ENCODE measurements at places on chromosomes 2 and 18.

DNA sequence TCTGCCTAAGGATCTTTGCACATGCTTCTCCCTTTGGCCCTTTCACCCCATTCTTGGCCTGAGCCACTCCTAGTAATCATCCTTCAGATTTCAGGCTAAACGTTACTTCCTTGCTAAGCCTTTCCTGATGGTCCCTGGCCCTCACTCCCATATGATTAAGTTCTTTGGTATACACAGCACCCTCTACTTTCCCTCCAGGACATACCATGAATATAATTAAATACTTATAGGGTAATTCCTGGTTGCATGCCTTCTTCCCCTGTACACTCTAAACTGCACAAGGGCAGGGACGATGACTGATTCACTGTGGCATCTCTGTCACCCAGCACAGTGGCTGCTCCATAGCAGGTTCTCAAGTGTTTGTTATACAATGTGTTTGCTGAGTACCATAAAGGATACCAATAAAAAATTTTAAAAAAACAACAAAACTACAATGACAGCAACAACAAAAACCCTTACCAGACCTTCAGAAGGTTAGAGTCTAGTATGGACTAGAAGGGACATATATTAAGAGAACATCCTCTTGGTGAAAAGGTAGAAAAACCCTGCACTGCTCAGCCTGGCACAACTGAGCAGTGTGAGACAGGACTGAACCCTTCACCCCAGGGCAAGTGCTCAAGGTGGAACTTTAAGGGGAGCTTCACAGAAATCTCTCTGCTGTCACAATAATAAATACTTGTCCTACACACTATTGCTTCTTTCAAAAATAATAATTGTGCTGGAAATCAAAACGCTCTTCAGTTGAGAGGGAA, 76.2 kb downstream of the AAK1 start:
- DNase-seq = no peak

DNA sequence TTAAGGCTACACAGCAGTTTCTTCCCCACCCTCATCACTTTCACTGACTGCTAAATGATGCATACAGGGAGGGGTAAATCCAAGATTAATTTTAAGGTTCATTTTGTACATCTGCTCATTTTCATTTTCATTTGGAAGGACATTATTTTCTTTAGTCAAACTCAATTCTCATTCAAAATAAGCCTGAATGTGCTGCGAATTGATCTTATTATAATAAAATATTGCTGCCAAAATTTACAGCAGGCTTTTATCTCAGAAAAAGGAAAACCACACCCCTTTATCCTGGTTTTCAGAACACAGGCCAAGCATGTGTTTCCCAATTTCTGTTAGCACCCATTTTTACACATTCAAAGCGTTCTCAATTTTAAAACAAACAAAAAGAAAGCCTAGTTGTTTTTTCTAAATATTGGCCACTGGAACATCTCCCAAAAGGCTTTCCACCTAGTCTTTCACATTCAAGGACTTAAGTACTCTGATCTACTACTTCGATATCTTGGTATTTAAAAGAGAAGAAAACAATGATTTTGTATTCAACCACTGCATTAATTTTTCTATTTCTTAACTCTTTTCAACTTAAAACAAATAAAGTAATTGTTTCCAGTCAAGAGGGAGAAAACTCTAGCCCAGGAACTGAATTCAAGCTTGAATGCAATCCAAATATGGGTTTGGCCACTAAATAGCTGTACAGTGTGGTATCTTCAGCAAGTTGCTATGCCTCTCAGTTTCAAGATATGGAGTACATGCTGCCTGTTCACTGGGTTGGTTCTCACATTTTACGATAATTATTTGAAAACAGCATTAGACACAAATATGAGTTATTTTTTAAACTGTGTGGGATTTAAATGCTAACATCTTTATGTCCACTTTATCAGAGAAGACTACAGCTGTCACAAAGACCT, 52.5 kb downstream of the CDH2 start:
- no peak for DNase-seq

DNA sequence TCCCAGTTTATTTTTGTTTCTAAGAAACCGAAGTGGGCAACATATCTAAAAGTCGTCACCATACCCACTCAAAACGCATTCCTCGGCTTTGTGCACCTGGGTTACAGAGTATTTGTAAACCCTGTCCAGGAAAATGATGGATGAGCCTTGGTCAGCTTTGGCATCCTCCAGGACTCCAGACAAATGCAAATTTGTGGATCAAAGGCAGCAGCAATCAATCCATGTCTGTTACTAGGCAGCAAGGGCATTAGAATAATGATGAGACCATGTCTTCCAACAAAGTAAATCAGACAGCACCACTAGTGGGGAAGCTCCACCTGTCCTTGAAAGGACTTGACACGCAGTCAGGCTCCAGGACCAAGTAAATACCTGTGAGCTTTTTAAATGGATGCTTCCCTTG, 672.6 kb upstream of the GYPC start:
- DNase-seq = no peak

- no peak for DNase-seq
Observed at GRCh38 chr2:169275696-169276444, 86.5 kb downstream of the LRP2 start.

DNA sequence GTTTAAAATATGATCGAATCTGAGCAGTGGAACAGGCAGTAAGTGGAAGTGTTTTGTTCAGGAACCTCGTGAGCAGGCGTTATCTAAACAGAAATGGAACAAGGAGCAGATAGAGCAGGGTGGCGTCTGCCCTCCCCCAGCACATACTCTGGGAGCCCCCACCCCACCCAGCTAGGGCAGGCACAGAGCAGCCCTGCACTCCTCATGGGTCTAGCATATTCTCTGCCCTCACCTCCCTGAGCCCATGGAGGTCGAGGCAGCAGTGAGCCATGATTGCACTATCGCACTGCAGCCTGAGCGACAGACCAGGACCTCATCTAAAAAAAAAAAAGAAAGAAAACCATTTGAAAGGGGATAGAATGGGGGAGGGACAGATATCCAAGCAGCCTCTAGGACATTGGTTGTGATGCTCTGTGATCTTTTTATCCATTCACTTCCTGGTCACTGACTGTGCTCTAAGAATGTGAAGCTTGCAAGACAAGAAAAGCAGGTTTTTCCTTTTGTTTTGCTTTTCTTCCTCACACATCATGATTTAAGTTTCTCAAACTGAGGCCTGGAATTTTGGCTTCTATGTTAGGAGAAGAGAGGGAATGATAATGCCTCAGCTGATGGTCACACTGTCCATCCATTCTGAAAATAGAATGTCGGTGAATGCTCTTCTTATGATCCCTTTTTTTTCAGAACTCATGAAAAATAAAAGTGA, 3.1 kb downstream of the MLPH start:
- DNase-seq = no peak

DNA sequence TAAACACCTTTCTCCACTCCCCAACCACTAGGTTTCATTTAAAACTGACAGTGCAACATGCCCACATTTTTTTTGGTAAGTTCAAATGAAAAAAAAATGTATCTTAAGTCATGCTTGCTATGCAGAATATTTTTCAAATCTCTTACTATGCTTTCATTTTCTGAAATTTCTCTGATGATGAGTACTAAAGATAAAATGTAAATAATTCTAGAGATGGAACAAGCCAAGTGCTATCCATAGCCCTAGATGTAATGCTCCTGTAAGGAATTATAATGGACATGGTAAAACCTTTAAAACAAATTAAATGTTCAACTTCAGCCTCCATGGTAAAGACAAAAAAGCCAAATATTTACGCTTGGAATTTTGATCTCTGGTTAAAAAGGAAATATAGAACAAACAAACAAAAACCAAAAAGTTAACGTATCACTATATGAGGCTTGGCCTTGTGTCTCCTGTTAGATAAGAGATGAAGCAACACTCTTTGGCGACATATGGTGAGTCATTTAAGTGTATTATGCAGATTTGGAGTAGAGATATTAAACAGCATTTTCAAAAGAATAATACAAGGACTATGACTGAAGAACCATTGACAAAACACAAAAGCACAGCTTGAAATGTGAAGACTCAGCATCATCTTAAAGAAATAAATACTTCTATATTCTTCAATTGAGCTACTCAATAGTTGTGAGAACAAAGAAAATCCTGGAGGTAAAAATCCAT, 392.0 kb upstream of the LYPD1 start:
- DNase-seq = no peak

- DNase-seq = no peak
Observed at GRCh38 chr2:95034221-95034620, 8.7 kb downstream of the MAL start.

DNA sequence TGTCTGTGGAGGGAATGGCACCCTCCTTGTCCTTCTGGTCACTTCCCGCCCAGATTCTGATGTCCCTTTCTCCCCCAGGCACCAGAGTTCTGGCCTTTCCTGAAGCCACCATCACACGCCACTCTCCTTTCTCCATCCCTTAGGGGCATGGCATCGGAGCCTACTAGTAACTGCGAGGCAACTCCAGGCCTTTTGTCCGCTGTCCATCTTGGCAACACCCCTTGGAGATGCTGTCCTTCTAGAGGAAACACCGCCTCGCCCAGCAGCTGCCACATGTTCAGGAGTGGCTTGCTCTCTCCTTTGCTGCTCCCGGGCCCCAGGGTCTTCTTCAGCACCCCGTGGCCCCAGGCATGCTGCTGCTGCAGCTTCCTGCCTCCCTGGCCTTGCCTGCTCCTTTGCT, 267.0 kb downstream of the SRBD1 start:
- DNase-seq = no peak

GRCh38 chr2:84904717-84905174, 710 bp upstream of the TMSB10 start:
- no peak for DNase-seq

DNA sequence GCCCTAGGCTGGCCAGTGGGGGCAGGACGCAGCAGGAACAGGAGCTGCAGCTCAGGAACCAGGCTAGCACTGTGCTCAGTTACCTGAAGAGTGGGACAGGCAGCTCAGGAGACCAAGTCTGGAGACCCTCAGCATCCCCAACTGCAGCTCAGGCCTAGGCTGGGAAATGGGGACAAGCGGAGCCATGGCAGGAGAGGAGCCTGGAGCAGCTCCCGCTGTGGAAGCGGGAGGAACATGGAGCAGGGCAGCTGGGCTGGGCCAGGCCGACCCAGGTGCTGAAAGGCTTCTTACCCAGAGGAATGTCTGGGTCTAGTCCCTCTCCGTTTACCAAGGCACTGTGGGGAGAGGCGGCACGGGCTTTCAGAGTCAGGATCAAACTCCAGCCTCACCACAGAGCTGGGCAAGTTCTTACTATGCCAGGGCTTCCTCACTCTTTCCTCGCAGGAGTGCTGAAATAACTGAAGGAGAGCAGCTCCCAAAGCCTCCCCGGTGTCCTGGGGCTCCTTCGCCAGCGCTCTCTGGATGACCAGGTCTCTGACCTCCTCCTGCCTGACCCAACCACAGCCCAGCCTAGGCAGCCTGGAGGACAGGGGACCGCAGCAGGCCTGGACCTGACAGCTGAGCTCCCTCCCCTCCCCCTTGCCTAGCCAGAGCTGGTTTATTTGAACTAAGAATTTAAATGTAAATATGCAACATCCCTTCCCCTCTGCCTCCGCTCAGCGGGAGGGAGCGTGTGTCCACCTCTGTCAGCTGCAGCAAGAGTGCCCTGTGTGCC, 247.8 kb upstream of the SIX2 start:
- no peak for DNase-seq

DNA sequence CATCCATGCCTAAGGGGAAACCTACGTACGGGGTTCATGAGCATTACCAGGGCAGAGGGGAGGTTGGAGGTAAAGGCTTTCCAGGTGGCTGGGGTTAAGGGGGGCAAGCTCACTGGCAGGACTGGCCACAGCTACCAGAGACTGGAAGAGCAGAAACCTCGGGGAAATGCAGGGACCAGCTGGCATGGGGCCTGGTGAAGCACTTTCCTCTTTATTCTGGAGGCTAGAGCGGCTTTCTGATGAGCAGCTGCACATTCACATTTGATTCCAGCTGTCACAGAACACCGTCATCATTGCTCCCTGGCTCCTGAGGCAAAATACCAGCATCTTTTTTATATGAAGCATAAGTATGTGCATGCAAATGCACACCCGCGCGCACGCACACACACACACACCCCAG, 28.7 kb upstream of the LRRC30 start:
- no peak for DNase-seq

GRCh38 chr2:158778243-158778642, 16.9 kb upstream of the DAPL1 start:
- DNase-seq = no peak

DNA sequence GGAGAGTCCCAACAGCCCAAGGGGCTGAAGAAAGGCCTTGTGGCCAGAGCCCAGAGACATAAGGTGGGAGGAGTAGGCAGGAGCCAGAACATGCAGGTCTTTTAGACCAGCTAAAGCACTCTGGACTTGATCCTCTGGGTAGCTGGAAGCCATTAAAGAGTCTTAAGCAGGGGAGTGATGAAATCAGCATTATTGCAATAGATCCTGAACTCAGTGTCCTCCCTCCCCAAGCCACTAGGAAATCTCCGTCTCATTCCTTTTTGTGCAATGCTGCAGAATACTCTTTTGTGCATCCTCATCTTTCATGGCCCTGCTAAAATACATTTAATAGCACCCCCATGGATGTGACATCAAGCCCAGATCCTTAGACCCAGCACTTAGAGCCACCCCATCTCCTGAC, 58.6 kb upstream of the ZCCHC2 start:
- no peak for DNase-seq

DNA sequence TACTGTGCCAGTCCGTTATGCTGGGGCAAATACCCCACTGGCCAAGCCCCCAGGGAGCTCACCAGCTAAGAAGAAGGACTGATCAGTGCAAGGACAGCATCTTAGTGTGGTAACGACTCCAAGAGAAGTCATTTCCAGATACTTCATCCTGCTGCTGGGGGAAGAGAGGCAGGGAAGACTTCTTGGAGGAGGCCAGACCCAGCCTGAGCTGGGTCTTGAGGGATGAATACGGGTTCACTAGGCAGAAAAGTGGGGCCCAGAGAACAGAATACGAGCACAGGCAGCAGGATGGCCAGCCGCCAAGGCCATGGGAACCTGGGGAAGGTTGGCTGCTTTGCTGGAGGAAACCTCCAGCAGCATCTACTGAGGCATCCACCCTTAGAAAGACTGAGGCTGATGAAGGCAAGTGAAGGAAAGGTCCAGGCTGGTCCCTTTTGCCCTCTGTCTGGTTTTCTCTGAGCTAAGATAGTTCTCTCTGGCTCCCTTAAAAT, 84.1 kb downstream of the GLI2 start:
- DNase-seq = no peak

DNA sequence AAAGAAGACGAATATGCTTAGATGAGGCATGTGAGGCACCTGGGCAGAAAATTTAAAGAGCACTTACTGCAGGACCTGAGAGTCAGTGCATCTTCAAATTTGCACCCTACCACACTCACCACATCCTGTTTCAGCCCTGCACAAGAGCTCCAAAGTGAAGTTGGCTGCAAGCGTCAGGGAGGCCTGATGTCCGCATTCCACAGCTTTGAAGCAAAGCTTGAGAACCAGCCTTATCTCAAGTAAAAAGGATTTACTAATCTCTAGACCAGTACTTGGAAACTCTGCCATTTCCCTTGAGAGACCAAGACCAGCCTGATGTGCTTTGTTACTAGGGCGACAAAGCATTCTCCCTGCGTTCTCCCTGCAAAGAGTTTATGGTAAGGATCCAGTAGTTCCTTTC, 3.4 kb upstream of the ASNSD1 start:
- DNase-seq = no peak

- no peak for DNase-seq
Observed at GRCh38 chr2:174338671-174339560, 4.2 kb downstream of the SP9 start.

- DNase-seq = no peak
Observed at GRCh38 chr2:12847694-12848575, 131.2 kb downstream of the TRIB2 start.

All from stimulated activated CD8-positive, alpha-beta memory T cell treated with anti-CD3 and anti-CD28 coated beads, Interleukin-15, amount 100 ng/mL, for 4 hours (primary cell).